Anterior cingulate cortex (tissue), 58 donors: ENCODE measurements at places on chromosomes 2 and 18.

DNA sequence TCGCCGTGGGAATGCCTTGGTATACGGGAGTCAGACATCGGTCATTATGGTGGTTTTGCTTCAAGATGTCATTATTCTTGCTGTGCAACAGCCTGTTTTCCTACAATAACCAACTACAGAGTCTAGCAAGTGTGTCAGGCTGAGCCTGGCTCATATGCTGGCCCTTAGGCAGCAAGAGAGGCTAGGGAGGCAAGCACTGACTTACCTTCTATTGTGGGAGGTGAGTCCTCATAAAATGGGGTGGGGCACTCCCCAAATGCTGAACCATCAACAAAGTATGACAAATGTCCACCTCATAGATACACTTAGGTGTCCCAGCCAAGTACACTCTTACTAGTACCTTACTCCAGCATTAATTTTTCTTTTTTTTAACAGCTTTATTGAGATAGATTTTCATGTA is 77.0 kb upstream of the ATL2 start:
- no peak for DNase-seq

DNA sequence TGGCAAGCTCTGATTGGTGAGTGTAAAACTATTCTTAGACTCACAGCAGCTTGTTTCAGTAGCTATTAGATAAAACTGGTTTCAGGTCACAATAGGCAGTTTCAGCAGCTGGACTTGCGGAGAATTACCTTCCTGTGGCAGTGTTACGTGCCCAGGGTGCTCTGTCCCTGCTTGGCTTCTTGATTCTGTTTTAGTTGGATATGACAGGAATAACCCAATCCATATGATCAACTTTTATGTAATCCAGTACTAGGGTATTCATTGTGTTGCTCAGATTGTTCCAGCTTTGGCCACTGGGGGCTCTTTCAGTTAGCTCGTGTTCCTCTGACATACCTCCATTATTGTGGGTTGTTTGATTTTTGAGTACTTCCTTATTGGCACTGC is 43.1 kb downstream of the INPP4A start:
- no peak for DNase-seq

DNA sequence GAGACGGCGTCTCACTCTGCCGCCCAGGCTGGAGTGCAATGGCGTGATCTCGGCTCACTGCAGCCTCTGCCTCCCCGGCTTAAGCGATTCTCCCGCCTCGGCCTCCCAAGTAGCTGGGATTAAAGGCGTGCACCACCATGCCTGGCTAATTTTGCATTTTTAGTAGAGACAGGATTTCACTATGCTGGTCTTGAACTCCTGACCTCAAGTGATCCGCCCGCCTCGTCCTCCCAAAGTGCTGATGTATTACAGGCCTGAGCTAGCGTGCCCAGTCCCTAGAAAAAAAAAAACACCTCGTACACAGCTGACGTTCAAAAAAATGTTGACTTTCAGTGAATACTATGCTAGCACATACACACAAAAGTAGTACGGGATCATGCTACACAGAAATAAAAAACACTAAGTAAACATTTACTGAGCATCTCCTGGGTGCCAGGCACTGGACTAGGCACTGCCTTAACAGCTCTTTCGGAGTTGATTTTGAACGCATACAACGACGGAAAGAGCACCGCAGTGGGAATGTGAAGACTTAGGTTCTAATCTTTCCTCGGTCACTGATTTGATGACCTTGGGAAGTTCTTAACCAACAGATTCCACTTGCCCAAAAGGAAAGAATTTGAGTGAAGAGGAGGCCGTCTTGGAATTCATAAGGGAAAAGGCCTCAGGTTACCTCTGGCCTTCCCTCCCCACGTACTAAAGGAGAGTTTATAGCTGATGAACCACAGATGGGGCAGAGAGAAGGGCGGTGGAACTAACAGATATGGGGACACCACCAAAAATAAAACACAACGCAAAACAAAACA is 1.1 kb downstream of the DNAJC27 start:
- no peak for DNase-seq

GRCh38 chr2:118658596-118659198 is 188.8 kb downstream of the EN1 start:
- DNase-seq: no peak

DNA sequence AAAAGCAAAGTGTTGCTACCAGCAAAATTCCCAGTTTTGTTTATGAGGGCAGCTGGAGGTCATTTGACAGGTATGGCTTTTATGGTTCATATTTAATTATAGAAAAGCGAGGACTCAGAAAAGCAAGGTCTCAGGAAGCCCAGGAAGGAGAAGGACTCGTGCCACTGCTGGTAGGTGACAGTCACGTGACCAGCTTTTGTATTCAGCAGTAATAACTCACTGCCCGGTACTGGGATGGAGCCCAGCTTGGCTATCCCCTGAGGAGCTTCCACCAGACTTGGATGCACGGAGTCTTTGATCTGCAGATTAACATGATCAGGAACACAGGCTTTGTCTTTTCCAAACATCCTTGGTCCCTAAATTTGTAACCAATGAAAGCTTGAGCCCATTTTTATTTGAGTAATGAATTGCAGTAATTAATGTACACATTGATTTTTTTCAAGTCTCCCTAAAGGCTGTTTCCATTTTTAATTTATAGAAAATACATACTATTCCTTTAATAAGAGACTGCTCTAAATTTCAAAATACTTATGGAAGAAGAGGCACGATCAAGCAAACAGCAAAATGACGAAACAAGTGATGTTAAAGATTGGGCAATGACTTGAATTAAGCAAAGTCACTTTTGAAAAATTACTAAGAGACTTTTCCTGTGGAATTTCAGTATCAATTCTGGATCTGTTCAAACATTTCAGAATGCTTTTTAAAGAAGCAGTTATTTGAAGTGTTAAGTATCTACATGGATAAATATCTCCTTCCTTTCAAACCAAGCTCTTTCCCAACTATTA is 251.7 kb upstream of the HNRNPA3 start:
- no peak for DNase-seq

- DNase-seq: no peak
These were observed 36.9 kb upstream of the SLC14A1 start for GRCh38 chr18:45686891-45687611.

GRCh38 chr2:216114382-216114713 is 5.2 kb downstream of the XRCC5 start:
- DNase-seq: no peak

DNA sequence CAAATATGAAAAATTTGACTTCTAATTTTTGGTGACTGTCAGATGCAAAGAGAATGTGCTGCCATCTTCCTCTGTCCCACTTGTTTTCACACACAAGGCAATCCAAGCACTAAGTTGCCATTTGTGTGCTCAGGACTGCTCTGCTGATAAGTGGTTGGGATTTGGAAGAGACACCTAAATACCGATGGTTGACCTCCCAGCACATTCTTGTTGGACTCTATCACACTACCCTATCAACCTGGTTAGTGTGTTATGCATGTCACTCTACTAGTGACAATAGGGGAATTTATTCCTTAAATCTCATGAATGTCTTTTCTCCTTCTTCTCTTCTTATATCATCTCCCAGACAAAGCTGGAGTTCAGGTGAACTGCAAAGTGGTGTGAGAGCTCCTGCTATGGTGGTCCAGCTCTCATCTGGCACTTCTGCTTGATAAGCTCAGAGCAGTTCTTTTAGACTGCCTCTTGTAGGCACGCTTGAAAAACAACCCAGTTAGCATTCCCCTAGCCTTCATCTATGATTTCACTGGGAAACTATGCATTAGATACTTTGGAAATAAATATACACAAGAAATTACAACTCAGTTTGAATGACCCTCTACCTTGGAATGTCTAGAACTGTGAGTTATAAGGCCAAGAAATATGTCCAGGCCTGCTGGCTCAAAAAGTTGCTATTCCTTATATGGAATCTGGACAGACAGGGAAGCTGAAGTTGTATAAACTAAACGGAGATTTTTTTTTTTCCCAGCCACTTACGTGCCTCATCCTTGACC is 404.8 kb downstream of the MEIS1 start:
- no peak for DNase-seq

DNA sequence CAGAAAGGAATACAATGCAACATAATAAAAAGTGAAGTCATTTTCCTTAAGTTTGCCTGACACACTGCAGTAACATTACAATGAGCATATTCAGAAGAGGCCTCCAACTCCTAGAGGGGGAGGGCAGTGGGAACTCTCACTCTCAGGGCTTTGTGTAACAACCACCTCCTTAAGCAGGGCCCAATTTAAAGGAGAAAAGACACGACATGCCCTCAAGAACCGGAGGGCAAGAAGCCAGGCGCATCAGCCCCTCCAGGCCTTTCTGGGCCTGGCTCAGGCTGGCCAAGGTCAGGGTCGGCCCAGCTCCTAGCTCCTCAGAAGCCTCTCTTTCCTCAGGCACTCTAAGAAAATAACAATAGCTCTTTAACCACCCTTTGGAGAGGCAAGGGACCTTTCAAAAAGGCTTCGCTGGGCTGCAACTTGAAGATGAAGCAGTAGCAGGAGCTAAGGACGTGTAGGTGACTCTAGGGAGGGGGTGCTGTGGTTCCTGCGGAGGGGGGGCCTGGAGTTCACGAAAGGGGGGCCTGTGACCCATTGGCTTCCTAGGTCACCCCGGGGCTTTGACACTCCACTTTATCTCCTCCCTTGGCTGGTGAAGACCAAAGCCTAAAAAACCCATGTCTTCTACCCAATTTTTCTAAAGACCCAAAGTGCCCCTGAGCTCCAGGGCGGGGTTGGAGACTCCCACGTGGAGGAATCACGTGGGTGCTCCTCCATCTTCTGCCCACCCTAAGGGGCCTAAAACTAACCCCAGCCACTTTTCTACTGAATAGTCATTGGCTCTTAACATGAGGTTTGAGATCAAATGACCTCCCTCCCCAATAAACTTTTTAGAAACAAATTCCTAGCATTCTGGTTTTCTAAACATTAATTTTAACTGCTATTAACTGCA is 13.3 kb downstream of the SERTAD2 start:
- DNase-seq: no peak

DNA sequence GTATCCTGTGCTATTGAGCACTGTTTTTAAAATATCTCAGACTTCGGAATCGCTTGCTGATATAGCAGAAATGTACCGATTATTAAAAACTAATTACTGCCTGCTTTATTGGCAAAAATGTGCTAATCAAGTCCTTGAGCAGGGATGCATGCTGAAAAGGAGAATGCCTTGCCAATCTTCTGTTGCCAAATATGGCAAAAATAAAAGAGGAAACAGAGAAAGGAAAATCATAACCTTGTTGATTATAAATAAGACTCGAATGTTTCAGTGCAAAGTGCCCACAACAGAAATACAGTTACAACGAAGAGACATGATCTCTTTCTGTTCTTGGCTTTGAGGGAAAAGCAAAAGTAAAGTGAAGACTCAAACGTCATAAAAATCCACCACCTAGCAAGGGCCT is 248.5 kb downstream of the TMEM182 start:
- no peak for DNase-seq
